ENCODE measurements at places on chromosomes 4 and X.

GRCh38 chr4:103994059-103994458 lies 274.3 kb upstream of the TACR3 start:
- DNase-seq = no peak

- DNase-seq = no peak
Measured at GRCh38 chr4:85784947-85785346, 310.0 kb downstream of the ARHGAP24 start.

GRCh38 chrX:69207216-69207615 lies 42.0 kb upstream of the PJA1 start:
- no peak for DNase-seq

- DNase-seq = no peak
Measured at GRCh38 chr4:148184922-148185321, 257.3 kb downstream of the NR3C2 start.

DNA sequence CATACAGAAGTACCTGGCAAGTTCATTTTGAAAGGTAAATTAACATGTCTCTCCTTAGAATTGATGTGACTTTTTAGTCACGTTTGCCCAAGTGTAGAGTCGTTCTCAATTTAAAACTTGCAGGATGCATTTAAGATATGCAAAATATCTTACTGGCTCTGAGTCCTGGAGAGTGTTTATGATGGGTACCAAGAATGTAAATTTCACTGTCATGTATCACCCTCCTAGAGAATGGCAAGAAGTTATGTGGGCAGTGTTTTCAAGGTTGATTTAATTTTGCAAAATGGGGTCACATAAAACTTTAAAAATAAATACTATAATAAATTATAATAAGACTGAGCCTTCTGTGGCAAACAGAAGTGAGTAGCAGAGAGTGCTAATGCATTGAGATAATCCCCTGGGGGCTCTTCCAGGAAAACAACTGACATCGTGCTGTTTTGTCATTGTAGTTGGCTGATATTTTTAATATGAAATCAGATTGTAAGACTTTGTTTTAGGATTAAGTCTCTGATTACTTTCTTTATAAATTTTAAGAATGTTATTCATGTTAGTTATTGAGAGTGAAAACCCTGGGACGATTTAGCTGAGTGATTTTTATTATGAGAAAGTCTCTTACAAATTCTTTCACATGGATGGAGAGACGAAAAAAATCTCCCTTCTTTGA lies 103.0 kb downstream of the AFF1 start:
- no peak for DNase-seq

GRCh38 chrX:154458954-154459778 lies 1.1 kb downstream of the PLXNA3 start:
- DNase-seq = no peak

GRCh38 chr4:67879486-67879885 lies 4.3 kb downstream of the TMPRSS11D start:
- DNase-seq = peak; percentile 60

Data from amniotic epithelial cell (primary cell).